ENCODE measurements at places on chromosomes 2 and 18. TPM values are rescaled to one million over a fixed set of nuclear protein-coding genes. Genes with fewer than 3 reads are reported as not detected.

DNA sequence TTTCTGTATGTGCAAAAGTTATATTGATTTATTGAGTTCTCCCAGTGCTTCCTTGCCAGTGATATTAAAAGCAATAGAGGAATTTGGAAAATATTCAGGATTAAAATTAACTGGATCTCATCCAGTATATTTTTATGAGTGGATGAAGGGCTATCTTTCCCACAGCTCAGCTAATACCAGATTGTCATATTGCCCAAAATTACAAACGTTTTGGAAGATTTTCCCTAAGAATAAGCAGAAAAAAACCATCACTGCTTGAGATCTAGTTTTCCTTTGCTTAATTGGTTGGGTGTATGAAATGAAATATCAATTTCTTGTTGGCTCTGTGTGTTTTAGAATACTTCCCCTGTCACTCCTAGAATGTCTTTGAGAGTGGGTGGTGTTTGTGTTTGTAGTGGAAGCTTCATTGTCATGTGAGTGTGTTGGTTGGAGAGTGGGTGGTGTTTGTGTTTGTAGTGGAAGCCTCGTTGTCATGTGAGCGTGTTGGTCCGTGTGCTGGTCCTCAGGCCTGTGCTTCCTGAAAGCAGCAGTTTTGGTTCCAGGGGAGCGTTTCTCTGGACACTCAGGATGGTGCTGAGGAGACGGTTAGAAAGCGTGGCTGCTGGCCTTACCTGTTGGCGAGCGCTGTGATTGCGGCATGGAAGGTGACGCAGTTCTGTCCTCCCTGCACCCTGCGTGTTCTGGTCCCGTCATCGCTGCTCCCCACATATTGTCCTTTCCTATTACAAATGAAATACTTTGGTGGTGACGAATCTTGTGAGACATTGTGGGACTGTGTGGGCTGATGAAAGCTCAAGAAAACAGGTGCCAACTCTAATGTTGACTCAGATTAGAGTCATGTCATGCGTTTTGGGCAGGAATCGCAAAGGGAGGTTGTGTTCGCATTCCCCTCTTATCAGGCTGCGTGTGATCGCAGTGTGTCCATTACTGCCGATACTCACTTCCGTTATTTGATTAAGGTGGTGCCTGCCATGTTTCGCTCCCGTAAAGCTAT is 12.4 kb downstream of the ASB1 start:
- H3K36me3 ChIP-seq: peaks cover 42% of the 10 kb centered on the region
- H3K4me3 ChIP-seq: no peak overlapping the region
- no peak for DNase-seq
- H3K27me3 ChIP-seq: no peaks in the 10 kb centered on the region
- H3K27ac ChIP-seq: no peak overlapping the region

GRCh38 chr18:22198163-22198562 is 28.8 kb downstream of the GATA6 start:
- no peaks in the 10 kb centered on the region for H3K36me3 ChIP-seq
- no peak for DNase-seq
- no peak overlapping the region for H3K27ac ChIP-seq
- H3K4me3 ChIP-seq: no peak overlapping the region
- peaks cover 13% of the 10 kb centered on the region for H3K27me3 ChIP-seq

DNA sequence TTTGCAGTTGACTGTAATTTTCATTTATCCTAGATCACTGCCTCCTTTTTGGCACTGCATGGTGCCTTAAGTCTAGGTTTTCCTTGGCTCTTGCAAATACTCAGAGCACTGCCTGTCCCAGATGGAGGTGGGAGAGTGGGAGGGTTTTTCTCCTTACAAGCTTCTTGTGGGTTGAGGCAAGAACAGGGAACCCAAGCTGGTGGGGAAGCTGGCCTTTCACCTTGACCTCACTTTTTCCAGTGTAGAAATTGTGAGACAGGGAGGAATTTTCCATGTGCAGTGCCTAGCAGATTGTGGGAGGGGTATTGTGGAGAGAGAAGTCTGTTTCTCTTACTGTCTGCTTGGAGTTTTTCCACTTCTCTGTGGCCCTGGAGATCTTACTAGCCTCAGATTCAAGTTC is 21.5 kb downstream of the GALNT1 start:
- H3K4me1 ChIP-seq: no peaks in the 10 kb centered on the region
- H3K4me3 ChIP-seq: no peak overlapping the region
- H3K27me3 ChIP-seq: no peaks in the 10 kb centered on the region
- no peaks in the 10 kb centered on the region for H3K36me3 ChIP-seq
- H3K27ac ChIP-seq: no peak overlapping the region
- no peak for DNase-seq

DNA sequence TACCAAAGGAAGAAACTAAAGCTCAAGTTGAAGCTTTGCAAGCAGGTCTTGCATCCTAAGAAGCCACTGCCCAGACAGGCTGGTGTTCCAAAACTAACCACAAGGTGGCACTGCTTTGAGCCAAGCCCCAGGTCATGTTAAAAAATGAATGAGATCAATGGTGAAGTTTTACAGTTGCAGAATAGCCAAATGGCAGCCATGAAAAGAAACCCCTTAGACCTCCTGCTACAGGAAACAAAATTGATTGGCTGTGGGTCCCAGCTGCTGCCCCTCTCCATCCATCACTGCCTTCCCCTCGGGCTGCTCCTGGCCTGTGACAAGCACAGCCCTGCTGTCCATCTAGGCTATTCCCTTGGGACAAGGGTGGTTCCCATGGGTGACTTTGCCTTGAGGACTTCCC is 20.7 kb upstream of the MREG start:
- DNase-seq: peak; percentile 83
- no peaks in the 10 kb centered on the region for H3K27me3 ChIP-seq

DNA sequence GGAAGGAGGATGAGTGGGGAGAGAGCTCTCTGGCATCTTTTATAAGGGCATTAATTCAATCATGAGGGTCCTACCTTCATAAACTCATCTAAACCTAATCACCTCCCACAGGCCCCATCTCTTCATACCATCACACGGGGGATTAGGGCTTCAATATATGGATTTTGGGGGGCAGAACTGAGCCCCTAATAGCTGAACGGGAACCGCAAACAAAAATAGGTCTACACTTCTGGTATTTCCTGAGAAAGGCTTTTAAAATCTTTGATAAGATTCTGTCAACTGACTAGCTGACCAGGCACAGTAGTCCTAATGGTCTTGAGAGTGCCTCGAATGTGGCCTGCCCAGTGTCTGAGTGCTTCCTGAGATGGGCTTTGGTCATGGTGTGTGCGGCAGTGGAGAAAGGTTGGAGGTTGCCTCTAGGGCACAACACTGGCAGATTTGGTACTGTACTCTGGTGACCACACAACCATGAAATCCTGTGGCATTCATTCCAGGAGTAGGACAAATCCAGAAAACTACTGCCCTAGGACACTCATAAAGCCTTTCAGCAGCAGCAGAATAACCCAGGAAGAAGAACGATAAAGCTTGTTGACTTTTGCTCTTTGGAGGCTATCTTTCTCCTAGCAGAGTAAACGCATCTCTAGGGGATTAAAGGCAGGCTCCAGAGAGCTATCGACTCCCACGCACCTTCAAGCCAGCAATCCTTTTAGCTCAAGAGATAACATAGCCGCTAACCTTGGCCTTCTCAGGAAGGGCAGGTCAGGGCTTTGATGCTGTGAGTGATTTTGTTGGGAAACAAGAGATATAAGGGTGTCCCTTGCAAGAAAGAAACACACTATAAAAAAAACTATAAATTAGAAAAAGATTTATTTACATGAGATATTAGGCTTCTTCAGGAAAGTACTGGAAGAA is 12.3 kb upstream of the APOB start:
- H3K27me3 ChIP-seq: no peaks in the 10 kb centered on the region
- no peak overlapping the region for H3K27ac ChIP-seq
- H3K4me1 ChIP-seq: no peaks in the 10 kb centered on the region
- H3K36me3 ChIP-seq: no peaks in the 10 kb centered on the region

- H3K4me3 ChIP-seq: no peak overlapping the region
- DNase-seq: no peak
- H3K4me1 ChIP-seq: no peaks in the 10 kb centered on the region
- H3K27ac ChIP-seq: no peak overlapping the region
These were observed 628.7 kb upstream of the PIK3C3 start for GRCh38 chr18:41326311-41326710.

- H3K27ac ChIP-seq: no peak overlapping the region
- no peak for DNase-seq
- no peak overlapping the region for H3K4me3 ChIP-seq
- H3K27me3 ChIP-seq: no peaks in the 10 kb centered on the region
These were observed 9.9 kb upstream of the KLF11 start for GRCh38 chr2:10033251-10034006.

- no peaks in the 10 kb centered on the region for H3K36me3 ChIP-seq
- no peak overlapping the region for H3K27ac ChIP-seq
- peak; percentile 72 for DNase-seq
- no peak overlapping the region for H3K4me3 ChIP-seq
- H3K27me3 ChIP-seq: no peaks in the 10 kb centered on the region
- no peaks in the 10 kb centered on the region for H3K4me1 ChIP-seq
These were observed 35.0 kb upstream of the PSMD14 start for GRCh38 chr2:161273038-161273760.

DNA sequence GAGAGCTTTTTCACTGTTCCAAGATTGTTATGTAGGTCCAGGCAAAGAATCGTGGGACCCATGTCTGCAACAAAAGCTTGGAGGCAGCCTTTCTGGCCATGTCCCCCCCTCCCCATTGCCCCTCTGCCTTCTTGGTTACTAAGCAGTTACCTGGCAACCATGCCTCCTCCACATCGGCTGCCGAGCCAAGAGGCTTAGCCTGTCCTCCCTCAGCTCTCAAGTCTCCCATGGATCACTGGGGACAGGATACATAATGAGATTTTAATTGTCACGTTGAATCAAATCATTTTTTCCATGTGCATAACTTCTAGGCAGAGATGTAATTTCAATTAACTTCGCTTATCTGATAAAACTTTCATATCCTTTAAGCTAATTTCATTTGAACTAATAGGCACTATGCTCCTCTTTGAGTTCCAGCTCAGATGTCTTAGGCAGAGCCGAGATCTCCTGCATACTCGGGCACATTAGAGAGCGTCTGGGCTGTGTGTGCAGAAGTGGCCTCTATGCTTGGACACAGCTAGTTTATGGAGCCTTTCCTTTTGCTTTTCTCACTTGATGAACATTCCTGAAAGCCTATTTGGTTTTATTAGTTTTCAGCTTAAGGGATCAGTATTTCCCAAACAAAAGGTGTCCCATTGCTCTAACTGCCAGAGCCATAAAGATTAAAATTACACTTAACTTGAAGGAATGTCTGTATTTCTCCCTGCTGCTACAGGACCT is 80.7 kb downstream of the LYPD1 start:
- no peaks in the 10 kb centered on the region for H3K36me3 ChIP-seq
- DNase-seq: no peak
- no peak overlapping the region for H3K27ac ChIP-seq
- H3K4me1 ChIP-seq: no peaks in the 10 kb centered on the region

GRCh38 chr2:122077771-122078170 is 322.3 kb downstream of the TSN start:
- no peak overlapping the region for H3K4me3 ChIP-seq
- no peaks in the 10 kb centered on the region for H3K36me3 ChIP-seq
- DNase-seq: no peak
- H3K27ac ChIP-seq: no peak overlapping the region
- no peaks in the 10 kb centered on the region for H3K27me3 ChIP-seq

DNA sequence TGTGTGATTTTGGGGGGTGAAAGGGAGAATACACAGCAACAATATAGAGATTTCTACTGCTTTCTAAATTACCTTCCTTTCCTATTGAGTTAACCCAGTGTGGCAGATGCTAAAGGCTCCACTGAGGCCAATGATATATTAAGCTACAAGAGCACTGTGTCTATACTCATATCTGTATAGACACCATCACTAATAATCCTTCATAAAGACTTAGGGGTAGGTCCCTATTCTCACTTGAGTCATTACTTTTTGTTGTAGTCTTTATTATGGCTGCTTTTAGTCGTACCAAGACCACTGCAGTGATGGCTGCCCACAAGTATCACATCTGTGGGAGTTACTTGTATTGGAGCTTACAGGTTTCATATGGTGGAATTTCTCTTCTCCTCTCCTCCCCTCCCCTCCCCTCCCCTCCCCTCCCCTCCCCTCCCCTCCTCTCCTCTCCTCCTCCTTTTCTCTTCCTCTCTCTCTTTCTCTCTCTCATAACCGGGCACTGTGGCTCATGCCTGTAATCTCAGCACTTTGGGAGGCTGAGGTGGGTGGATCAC is 637.6 kb downstream of the ADCYAP1 start:
- H3K4me1 ChIP-seq: no peaks in the 10 kb centered on the region
- H3K27me3 ChIP-seq: no peaks in the 10 kb centered on the region

DNA sequence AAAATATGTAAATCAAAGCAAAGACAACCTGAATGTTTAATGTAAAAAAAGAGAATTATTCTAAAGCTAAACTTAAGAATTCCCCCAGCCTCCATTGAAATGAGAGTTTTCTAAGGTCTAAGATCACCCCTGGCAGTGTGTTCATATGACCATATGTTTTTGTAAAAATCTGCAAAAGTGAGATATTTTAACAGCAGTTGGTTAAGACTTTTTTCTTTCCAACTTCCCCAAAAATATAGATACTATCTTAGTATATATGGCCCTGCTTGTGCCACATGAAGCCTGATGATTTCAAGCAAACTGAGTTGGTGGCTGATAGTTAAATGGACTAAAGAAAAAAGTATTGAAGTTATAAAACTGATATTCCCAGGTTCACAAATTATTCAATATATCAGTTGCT is 35.4 kb downstream of the ZNF804A start:
- DNase-seq: no peak
- H3K27ac ChIP-seq: no peak overlapping the region
- H3K36me3 ChIP-seq: no peaks in the 10 kb centered on the region
- no peaks in the 10 kb centered on the region for H3K27me3 ChIP-seq
- no peak overlapping the region for H3K4me3 ChIP-seq

DNA sequence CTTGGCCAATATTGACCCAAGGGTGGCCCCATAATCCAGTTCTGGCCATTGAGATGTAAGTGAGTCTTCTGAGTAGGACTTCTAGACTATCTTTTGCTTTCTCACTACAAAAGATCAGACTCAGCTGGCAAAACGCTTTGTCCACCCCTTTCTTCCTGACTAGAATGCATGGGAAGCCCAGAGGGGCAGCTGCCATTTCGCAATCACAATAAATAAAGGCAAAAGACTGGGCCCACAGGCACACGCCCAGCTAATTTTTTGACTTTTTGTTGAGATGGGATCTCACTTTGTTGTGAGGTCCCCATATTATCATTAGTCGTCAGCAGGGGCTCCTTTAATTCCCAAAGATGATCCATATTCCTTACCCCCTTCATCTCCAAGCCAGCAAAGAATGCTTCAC is 41.1 kb upstream of the SGPP2 start:
- no peaks in the 10 kb centered on the region for H3K36me3 ChIP-seq
- H3K27me3 ChIP-seq: no peaks in the 10 kb centered on the region
- H3K4me1 ChIP-seq: no peaks in the 10 kb centered on the region
- no peak overlapping the region for H3K4me3 ChIP-seq

Gene ASPRV1
- 7.1 TPM for polyA plus RNA-seq

Gene ADRA2B
- polyA plus RNA-seq: 0.52 TPM

Gene TEX44
- 0.02 TPM for polyA plus RNA-seq

Gene LOXHD1
- 0.09 TPM for polyA plus RNA-seq

Gene CD28
- 27.2 TPM for polyA plus RNA-seq

Gene FIGN
- polyA plus RNA-seq: 0.21 TPM

Gene TXNDC2
- 0.02 TPM for polyA plus RNA-seq

Measured in thymus (tissue), 14 donors.